ENCODE measurements at places on chromosomes 4 and X.

DNA sequence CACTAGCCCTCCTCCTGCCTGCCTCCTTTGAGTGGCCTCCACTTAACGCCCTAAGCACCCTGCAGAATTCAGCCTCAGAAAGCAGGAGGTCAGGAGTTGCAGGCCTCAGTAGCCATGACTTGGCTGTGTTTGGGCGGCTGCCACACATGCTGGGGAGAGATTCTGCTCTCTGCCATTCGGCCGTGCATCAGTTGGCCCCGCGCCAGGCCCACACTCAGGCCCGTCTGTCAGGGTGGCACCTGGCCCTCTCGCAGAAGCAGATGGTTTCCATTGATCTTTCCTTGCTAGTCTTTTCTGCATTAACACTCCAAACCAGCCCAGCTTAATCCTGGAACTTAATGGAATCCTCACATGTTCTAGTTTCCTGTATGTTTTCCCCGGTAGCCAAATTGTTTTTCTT is 30.7 kb upstream of the ATP6AP2 start:
- DNase-seq = no peak

DNA sequence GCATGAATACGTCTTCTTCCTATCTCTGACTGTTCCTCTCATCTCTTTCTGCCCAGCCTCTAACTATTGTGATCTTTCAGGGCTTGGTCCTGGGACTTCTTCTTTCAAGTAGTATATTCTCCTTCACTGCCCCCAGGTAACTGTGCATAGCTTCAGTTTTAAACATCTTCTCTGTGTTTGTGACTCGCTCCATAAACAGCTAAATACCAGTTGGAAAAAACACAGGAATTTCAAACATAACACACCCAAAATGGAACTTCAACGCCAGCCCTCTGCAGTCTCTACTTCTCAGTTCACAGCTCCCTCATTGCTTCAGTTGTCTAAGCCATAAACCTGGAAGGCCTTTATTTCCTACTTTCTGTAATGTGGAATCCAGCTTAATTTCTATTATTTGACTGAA is 16.6 kb downstream of the TRIML2 start:
- no peak for DNase-seq

- no peak for DNase-seq
Observed at GRCh38 chrX:14228611-14229010, 198.9 kb upstream of the GEMIN8 start.

DNA sequence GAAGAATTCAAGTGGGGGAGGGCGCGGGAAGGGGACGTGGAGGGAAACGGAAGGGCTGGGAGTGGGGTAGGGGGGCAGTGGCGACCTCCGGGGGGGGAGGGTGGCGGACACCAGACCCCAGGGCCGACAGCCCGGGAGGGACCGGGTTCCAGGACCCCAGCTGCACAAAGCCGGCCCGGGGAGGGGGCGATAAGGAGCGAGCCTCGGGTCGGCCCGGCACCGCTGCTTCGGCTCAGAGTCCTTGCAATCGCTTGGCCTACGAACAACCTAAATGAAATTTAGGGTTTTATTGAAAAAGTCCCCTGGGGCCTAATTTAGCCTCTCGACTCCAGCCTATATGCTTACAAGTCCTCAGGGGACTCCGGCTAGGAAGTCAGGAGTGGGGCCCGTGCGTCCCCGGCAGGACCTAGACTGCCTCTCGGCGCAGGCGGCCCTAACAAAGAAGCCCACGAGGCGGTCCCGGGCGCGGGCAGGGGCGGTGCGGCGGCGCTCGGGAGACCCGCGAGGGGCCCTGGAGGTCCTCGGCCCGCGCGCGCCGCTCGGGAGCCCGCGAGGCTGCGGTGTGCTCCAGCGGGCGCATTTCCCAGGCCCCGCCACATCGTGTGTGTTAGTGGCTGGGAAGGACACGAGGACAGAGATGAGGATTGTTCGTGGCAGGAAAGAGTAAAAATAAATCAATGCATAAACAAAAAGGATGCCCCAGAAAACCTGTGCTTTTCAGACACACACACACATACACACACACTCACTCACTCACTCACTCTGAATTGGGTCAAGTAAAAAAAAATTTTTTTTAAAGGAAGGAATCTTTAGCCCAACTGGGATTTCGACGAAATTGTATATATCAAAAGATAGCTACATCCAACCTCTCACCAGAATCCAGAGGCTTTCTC is 70.0 kb downstream of the MGST2 start:
- no peak for DNase-seq

Measured in ACHN (cell line).